ENCODE measurements at places on chromosomes 11 and 22.

DNA sequence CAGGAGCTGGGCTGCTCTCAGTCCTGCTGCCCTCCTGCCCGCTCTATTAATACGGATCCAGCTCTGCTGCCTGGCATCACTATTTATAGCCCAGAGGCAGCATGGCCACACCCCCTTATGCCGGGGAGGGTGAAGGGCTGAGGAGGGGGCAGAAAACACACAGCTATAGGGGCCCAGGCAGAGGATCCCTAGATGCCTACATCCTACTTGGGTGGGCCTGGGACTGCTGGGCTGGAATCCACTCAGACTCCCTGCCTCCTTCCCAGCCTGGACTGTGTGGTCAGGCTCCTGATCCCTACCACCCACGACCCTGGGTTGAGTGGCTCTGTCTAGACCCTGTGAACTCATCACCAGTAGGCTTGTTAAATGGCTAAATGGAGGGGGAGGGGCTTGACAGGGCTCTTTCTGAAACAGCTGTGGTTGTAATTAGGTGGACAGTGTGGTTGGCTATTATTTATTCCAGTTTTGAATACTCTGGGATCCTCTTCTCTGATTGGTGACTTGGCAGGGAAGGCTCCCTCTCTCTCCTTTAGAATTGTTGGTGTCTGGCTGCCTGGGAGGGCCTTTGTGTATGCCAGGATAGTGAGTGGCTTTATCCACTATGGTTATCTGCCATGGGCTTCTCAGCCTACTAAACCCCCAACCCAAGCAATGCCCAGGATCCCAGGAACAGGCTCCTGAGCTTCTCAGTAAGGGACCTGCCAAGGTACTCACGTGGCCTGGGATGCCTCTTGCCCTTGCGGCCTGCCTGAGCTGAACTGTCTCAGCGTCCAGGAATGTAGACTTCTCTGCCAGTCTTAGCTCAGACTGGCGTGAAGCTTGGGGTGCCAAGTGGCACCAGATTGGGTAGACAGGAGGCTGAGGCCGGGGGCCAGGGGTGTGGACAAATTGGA, 15.2 kb downstream of the PHLDB1 start:
- DNase-seq: no peak

GRCh38 chr22:40857309-40857855, 434 bp downstream of the XPNPEP3 start:
- no peak for DNase-seq

GRCh38 chr11:10808235-10808552, 532 bp downstream of the EIF4G2 start:
- DNase-seq: no peak

DNA sequence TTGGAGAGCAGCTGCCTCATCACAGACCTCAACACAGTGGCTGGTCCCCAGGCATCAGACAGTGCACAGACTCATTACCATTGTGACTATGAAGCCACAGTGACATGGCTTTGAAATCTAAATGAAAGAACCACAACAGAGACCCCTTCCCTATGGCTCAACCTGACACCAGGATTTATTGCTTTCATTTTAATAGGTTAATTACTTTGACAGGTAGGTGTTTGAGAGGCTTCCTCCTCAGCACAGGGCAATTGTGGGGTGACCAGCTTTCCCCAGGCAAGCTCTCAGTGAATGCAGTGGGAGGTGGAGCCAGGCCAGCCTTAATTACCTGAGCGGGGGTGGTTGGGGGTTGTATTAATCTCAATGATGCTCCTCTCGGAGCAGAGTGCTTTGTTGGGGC, 102.3 kb downstream of the CHST1 start:
- no peak for DNase-seq
